Activated CD8-positive, alpha-beta memory T cell treated with anti-CD3 and anti-CD28 coated beads for 4 hours (primary cell): ENCODE measurements at places on chromosomes 6 and 20.

GRCh38 chr6:166497087-166497899 lies 89.2 kb downstream of the RAMACL start:
- no peak for DNase-seq

- no peak for DNase-seq
Measured at GRCh38 chr20:15882553-15882952, 690.7 kb downstream of the KIF16B start.

GRCh38 chr6:33428224-33428965 lies 8.5 kb downstream of the SYNGAP1 start:
- DNase-seq: no peak

DNA sequence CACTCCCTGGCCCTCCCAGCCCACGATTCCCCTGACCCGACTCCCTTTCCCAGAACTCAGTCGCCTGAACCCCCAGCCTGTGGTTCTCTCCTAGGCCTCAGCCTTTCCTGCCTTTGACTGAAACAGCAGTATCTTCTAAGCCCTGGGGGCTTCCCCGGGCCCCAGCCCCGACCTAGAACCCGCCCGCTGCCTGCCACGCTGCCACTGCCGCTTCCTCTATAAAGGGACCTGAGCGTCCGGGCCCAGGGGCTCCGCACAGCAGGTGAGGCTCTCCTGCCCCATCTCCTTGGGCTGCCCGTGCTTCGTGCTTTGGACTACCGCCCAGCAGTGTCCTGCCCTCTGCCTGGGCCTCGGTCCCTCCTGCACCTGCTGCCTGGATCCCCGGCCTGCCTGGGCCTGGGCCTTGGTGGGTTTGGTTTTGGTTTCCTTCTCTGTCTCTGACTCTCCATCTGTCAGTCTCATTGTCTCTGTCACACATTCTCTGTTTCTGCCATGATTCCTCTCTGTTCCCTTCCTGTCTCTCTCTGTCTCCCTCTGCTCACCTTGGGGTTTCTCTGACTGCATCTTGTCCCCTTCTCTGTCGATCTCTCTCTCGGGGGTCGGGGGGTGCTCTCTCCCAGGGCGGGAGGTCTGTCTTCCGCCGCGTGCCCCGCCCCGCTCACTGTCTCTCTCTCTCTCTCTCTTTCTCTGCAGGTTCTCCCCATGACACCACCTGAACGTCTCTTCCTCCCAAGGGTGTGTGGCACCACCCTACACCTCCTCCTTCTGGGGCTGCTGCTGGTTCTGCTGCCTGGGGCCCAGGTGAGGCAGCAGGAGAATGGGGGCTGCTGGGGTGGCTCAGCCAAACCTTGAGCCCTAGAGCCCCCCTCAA lies at the start of gene LTA:
LTA (plus strand) TSS at position 249 of the 871 bp plus-strand sequence; CDS start at position 703, 454 bp downstream.
- DNase-seq: no peak

DNA sequence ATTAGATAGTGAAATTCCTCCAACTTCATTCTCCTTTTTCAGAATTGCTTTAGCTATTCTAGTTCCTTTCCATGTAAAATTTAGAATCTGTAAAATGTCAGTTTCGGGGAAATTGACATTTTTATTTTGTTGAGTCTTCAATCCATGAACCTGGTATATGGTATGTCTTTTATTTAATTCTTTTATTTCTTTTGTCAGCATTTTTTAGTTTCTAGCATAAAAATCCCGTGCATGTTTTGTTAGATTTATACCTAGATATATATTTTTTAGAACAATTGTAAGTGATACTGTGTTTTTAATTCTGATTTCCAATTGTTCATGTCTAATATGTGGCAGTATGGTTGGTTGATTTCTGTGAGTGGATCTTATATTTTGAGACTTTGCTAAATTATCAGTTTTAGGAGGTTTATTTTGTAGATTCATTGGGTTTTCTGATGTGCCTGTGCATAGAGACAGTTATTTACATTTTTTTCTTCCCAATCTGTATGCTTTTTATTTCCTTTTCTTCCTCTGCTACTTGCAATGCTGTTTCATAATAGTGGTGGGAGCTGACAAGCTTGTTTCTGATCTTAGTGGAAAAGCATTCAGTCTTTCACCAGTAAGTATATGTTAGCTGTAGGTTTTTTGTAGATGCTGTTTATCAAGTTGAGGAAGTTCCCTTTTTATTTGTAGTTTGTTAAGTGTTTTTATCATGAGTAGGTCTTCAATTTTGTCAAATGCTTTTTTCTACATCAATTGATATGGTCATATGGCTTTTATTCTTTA lies 13.7 kb downstream of the TAB2 start:
- DNase-seq: no peak

GRCh38 chr6:14549871-14550270 lies 432.3 kb downstream of the CD83 start:
- no peak for DNase-seq

GRCh38 chr6:112160745-112161144 lies 73.4 kb downstream of the FAM229B start:
- no peak for DNase-seq

GRCh38 chr6:138420356-138420755 lies 16.3 kb downstream of the HEBP2 start:
- DNase-seq: no peak

DNA sequence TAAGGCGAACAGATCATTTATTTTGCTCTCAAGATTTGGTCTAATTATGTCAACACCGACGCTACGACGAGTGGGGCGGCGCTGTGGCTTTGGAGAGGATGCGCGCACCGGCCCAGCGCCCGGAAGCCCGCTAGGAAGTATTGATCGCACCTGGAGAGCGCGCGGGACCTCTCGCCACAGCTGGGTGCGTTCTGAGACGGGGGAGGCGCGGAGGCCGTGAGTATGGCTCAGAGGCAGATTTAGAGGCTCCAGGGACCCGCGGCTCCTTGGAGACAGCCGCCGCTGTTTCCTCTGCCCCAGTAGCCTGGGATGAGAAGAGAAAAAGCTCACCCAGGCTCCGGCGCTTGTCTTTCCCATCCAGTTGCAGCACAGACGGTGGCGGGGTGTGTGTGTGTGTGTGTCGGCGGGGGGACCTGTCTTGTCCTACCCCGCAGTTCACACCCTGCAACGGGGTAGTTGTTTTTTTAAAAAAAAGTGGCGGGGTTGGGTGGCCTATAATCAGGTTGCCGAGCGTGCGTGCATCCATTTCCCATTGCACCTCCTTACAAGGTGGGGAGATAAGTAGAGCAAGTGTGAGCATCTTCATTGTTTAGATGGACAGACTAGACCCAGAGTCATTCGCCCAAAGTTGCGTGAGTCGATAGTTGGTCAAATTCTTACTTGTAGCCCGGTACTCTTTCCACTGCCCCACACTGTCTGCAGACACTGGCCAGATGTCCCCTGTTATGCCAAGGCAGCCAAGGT lies 11.2 kb downstream of the TFAP2D start:
- no peak for DNase-seq

DNA sequence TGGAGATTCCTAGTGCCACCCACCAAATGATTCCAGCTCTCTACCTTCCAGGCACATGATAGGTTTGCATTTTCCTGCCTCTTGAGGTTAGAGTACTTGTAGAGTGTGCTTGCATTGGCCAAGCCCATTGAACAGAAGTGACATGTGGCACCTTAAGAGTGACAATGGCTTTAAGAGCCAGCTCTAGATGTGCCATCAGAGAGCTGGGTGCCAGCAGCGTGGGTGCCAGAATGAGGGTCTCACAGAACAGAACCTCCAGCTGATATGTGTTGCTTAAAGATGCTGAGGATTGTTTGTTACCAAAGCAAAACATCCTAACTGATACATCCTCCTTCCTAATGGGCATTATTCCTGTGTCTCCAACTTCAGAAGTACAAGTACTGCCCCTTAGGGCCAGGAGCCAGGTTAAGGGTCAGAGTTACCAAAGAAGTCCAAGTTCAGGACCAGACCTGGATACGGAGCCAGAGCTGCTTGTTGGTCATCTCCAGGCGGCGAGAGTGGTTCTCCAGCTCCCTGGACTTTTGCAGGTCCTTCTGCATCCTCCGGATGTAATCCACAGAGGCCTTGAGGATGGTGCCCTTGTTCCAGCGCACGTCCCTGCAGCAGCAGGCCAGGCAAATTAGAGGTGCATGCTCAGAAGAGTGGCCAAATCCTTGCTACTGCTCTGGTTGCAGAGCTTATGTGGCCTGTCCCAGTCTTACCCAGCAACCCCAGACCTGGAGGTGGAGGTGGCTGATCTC lies 47.5 kb downstream of the MDFI start:
- DNase-seq: no peak

DNA sequence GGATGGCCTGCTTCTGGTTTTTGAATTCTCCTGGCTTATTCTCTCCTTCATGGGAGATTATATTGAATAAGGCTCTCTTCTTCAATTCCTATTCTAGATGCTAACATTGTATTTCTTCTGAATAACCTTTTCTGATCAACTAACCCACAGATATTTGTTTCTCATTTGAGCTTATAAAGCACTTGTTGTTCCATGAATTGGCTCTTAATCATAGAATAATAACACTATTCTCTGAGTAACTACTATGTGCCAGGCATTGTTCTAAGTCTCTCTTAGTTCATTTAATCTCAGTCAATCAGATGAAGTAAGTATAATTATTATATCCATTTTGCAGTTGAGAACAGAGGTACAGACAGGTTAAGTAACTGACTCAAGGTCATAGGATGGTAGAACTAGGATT lies 136.3 kb upstream of the MLIP start:
- DNase-seq: no peak

DNA sequence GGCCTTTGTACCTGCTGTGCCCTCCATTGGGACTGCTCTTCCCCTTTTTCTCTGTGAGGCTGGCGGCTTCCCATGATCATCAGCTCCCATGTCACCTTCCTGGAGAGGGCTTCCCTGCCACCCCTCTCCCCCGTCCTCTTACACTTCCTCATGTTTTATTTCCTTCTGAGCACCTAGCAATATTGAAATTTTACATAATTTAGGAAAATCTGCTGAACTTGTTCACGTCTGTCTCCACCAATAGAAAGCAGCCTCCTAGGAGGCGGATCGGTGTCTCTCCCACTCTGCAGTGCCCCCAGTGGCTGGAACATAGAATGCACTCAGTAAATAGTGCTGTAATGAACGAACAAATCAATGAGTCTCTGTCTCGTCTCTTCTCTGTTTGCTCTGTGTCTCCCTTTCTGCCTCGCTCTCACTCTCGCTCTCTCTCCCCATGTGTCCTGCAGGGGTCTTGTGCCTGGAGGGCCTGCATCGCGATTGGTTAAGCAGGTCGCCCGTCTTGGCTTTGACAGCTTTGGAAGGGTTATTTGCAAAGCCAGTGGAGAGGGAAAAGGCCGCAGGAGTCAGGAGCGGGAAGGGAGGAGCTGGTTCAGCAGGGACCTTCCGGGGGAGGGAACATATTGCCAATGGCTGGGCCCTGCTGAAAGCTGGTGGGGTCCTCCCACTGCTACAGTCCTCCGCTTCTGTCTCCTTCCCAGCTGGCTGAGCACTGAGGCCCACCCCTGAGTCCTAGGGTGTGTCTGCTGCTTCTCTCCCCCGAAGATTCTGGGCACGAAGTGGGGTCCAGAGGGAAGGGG lies 12.1 kb upstream of the OCSTAMP start:
- DNase-seq: peak; percentile 39

GRCh38 chr6:146871611-146872425 lies 273.0 kb downstream of the ADGB start:
- DNase-seq: no peak

DNA sequence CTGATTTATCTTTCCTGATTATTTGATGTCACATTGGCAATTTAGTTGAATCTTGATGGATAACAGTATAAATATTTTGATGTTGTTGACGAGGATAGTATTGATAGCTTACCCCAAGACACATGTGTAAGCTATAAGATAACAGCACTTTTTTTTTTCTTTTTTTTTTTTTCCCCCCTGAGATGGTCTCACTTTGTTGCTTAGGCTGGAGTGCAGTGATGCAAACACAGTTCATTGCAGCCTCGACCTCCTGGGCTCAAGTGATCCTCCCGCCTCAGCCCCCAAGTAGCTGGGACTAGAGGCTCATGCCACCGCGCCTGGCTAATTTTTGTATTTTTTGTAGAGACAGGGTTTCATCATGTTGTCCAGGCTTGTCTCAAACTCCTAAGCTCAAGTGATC lies 21.8 kb downstream of the MYO6 start:
- no peak for DNase-seq

DNA sequence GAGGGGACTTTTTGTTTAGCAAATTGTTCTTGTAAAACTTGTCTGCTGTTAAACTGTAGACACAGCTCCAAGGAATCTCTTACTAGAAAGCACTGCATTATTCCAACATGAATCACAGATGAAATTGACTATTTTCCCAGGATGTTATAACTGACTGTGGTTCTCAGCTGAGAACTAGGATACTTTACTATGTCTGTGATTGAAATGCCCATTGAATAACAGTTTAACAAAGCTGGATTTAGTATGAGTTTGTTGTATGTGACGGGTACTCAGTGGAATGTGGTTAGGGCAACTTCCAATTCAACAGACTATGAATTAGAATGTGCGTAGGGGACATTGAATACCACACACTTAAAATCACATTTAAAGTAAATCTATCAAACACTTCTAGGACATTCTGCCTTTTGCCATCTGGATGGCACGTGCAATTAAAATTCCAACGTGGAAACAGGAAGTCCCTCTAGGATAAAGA lies 193.4 kb upstream of the PREP start:
- DNase-seq: no peak

DNA sequence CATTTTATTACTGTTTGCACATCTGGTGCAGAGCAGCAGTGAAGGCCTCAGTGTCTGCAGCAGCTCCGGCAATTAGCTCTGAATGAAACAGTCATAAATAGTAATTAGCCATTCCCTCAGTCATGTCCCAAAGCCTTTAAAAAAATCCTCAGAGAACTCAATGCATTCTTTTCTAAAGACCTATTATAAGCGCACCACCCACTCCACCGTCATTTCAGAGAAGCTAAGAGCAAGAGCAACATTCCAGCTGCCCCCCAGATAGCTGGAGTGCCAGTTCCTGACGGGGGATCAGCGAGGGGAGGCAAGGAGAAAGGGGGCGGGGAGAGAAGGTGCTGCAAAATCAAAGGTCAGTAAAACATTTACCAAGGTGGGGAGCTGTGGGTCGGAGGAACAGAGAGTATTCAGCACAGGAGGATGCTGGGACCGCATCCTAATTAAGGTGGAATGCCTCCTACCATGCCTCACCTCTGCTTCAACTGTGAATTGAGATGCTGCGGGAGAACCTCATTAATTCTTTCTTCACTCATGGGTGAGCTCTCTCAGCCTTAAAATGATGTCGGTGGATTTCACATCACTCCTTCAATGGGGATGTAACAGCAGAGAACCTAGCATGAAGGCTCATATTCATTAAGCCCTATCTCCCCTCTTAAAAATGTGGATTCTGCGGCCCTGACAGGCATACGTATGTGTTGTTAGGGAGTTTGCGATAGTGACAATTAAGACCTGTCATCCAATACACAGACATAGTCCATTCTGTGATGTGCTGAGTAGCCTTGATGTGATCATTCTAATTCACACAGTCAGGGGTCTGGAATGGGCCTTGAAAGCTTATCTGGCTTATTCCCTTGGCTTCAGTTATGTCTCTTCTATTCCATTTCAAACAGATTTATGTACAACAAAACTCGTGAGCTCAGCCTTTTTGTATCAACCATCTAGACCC lies 469.5 kb upstream of the NRSN1 start:
- DNase-seq: no peak

DNA sequence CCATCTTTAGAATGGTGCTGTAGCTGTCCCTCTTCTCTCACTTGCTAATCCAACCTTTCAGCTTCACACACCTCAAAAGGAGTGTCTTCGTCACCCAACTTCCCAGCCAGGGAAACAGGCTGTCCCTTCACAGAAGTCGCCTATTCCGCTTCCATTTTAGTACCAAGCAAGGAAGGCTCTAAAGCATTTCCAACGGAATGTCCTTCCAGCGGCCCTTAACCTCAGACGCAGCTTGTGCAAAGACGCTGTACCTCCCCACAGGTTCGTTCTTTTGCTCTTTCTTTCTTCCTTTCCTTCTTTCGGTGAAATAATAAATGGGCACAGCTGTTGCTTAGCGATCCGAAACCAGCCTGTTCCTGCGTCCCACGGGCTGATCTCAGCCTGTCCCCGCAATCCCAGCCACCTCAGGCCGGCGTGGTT lies 1.5 kb downstream of the PTPRT start:
- no peak for DNase-seq
